K562 (cell line): ENCODE measurements at places on chromosomes 4 and X. TPM values are rescaled to one million over a fixed set of nuclear protein-coding genes. Genes with fewer than 3 reads are reported as not detected.

The MTNR1A gene
- total RNA-seq, result not detected in 2 replicates

The ADGRA3 gene
- total RNA-seq, result 0.35 and 0.51 TPM in 2 replicates

The TCEAL7 gene
- total RNA-seq, result 0.13 TPM in 1 of 2 replicates, not detected in the other

The RAI2 gene
- not detected in 2 replicates for total RNA-seq

The F8A3 gene
- 0.25 TPM in 1 of 2 replicates, not detected in the other for total RNA-seq

The RAB40A gene
- not detected in 2 replicates for total RNA-seq

The ERVMER34-1 gene
- 0.44 and 0.54 TPM in 2 replicates for total RNA-seq

The CXCL9 gene
- not detected in 2 replicates for total RNA-seq

The CDX4 gene
- not detected in 2 replicates for total RNA-seq

The MYOZ2 gene
- not detected in 2 replicates for total RNA-seq

The RBMXL3 gene
- total RNA-seq, result 0.29 and 0.31 TPM in 2 replicates

DNA sequence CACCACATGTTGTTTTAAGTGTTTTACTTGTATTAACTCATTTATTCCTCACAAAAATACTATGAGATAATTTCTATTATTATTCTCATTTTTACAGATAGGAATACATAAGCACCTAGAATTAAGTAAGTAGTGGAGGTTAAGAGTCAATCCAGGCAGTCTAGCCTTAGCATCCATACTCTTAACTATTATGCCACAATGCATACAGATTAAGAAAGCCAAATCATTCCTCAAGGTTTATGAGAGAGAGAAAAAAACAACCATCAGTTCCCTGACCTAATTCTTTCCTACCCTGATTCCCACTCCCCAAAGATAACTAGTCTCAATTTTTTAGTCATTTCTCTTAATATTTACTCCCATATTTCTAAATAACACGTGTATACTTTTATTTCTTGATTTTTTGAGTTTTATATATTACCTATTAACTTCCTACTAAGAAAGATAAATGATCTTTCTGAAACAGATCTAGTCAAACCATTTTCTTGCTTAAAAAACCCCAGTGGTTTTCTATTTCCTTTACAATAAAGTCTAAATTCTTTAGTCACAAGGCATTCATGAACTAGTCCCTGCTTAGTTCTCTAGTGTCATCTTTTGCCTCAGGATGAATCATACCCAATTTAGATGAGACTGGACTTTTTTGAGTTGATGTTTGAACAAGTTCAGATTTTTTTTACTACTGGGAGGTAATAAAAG lies 16.0 kb downstream of the UBA6 start:
- no peak overlapping the region for H3K4me3 ChIP-seq
- H3K36me3 ChIP-seq, result peaks cover 65% of the 10 kb centered on the region
- H3K4me1 ChIP-seq, result no peaks in the 10 kb centered on the region
- no peak for DNase-seq
- H3K27me3 ChIP-seq, result no peaks in the 10 kb centered on the region

- peaks cover 43% of the 10 kb centered on the region for H3K27me3 ChIP-seq
- no peak overlapping the region for H3K4me3 ChIP-seq
- no peaks in the 10 kb centered on the region for H3K36me3 ChIP-seq
- no peak for DNase-seq
- no peaks in the 10 kb centered on the region for H3K4me1 ChIP-seq
Measured at GRCh38 chrX:72141372-72142004, 9.8 kb upstream of the RTL5 start.

DNA sequence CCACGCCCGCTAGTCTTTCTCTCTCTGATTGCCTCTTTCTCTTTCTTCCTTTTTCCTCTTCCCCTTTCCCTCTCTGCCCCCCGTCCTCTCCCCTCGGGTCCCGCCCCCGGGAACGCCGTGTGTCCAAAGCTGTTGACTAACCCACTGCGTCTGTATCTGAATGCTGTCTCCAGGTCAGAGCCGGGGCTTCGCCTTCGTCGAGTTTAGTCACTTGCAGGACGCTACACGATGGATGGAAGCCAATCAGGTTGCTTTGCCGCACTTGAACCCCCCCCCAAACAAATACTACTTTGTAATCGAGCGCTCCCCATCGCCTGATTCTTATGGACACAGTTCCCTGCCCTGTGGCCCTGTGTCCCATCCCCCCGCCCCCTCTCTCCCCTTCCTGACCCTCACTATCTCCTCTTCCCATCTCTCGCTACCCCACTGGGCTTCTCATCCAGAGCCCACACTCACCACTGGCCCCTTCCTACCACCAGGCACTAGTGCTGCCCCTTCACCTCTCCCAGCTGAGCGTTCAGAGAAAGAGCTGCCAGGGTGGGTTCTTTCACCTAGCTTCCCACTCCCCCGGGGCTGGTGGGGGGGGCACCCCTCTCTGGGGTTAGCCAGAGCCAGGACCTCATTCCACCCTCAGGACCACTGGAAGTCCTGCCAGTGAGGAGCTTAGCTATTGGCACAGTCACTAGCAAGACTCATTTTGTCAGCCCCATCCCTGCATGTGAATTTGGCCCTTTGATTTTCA lies 18.6 kb upstream of the UBA1 start:
- H3K4me1 ChIP-seq, result no peaks in the 10 kb centered on the region
- no peaks in the 10 kb centered on the region for H3K27me3 ChIP-seq
- H3K4me3 ChIP-seq, result no peak overlapping the region
- no peak for DNase-seq
- H3K27ac ChIP-seq, result no peak overlapping the region

GRCh38 chr4:81682492-81682891 lies 210.8 kb upstream of the RASGEF1B start:
- H3K36me3 ChIP-seq, result no peaks in the 10 kb centered on the region
- no peak for DNase-seq
- no peaks in the 10 kb centered on the region for H3K27me3 ChIP-seq
- no peak overlapping the region for H3K27ac ChIP-seq
- no peak overlapping the region for H3K4me3 ChIP-seq

DNA sequence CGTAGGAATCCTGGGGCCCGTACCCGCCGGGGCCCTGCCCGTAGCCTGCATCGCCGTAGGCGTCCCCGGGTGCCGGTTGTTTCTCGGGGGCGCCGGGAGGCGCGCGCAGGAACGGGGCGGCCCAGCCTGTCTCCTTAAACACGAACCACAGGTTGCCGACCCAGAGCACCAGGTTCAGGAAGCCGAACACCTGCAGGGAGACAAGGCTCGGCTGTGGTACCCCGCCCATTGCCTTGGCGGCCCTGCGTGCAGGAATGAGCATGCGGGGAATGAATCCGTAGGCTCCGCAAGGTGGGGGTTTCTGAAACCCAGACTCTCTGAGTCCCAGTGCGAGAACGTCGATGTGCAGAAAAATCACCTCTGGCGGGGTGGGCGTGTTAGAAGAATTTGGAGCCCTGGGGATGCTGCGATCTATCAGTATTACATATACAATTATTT lies 5.4 kb upstream of the PRICKLE3 start:
- H3K4me3 ChIP-seq, result peak overlapping the region; percentile 89
- peak overlapping the region; percentile 78 for H3K27ac ChIP-seq
- H3K4me1 ChIP-seq, result peaks cover 35% of the 10 kb centered on the region
- DNase-seq, result no peak

- no peaks in the 10 kb centered on the region for H3K36me3 ChIP-seq
- no peaks in the 10 kb centered on the region for H3K27me3 ChIP-seq
- no peaks in the 10 kb centered on the region for H3K4me1 ChIP-seq
Measured at GRCh38 chr4:132269303-132269990, 879.6 kb upstream of the PCDH10 start.

GRCh38 chr4:54587107-54587891 lies 70.5 kb upstream of the KIT start:
- no peak for DNase-seq
- no peaks in the 10 kb centered on the region; the same call in 2 of the 3 replicates for H3K36me3 ChIP-seq
- no peak overlapping the region for H3K27ac ChIP-seq
- H3K27me3 ChIP-seq, result no peaks in the 10 kb centered on the region
- no peak overlapping the region for H3K4me3 ChIP-seq

GRCh38 chr4:40331101-40331745 lies 3.9 kb upstream of the CHRNA9 start:
- H3K27ac ChIP-seq, result no peak overlapping the region
- H3K4me3 ChIP-seq, result no peak overlapping the region
- H3K27me3 ChIP-seq, result peaks cover 46% of the 10 kb centered on the region
- no peaks in the 10 kb centered on the region for H3K36me3 ChIP-seq

DNA sequence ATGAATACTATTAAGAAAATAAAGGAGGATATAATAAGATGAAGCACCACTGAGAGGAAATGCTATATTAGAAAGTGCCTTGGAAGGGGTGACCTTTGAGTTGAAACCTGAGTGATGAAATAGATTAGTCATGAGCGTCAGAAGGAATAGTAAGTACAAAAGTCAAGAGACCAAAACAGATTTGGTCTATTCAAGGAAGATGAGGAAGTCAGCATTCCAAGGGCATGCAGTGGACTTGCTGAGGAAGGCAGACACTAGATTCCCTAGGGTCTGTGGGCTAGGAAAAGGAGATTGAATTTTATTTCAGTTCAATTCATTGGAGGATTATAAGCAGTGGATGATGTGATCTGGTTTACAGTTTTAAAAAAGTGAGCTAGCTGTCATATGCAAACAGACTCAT lies 73.0 kb upstream of the WDFY3 start:
- H3K36me3 ChIP-seq, result no peaks in the 10 kb centered on the region
- no peak for DNase-seq
- H3K27ac ChIP-seq, result no peak overlapping the region
- H3K4me1 ChIP-seq, result no peaks in the 10 kb centered on the region
- H3K4me3 ChIP-seq, result no peak overlapping the region
- no peaks in the 10 kb centered on the region for H3K27me3 ChIP-seq

DNA sequence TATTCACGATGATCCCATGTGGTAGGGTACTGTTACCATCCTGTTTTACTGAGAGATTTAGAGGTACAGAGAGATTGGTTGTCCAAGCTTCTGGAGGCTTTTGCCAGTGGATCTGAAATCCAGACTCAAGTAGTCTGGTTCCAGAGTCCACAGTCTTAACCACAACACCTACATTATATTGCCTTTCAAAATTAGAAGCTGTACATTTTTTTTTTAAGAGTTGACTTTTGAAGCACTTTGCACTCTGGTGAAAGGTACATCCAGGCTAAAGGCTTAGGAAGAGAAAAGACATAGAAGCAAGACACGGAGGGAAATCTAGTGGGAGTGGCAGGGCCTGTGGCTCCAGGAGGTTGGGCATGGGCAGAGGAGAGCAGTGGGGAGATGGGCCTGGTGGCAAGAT lies 122.1 kb downstream of the AFF1 start:
- no peaks in the 10 kb centered on the region for H3K27me3 ChIP-seq
- H3K36me3 ChIP-seq, result peaks cover 39% of the 10 kb centered on the region
- peaks cover 59% of the 10 kb centered on the region for H3K4me1 ChIP-seq
- DNase-seq, result no peak
- H3K4me3 ChIP-seq, result no peak overlapping the region

GRCh38 chrX:18647621-18648020 lies 24.3 kb downstream of the RS1 start:
- no peak for DNase-seq
- H3K27me3 ChIP-seq, result no peaks in the 10 kb centered on the region
- H3K4me1 ChIP-seq, result no peaks in the 10 kb centered on the region
- H3K36me3 ChIP-seq, result no peaks in the 10 kb centered on the region
- no peak overlapping the region for H3K4me3 ChIP-seq

- DNase-seq, result no peak
- H3K4me1 ChIP-seq, result no peaks in the 10 kb centered on the region
Measured at GRCh38 chr4:94722748-94723147, 35.0 kb upstream of the BMPR1B start.

GRCh38 chrX:108091878-108092291 lies 307 bp downstream of the ATG4A start:
- no peaks in the 10 kb centered on the region for H3K27me3 ChIP-seq
- peaks cover 8% of the 10 kb centered on the region; the same call in 2 of the 3 replicates for H3K4me1 ChIP-seq
- H3K4me3 ChIP-seq, result peak overlapping the region; percentile 72
- peak; percentile 44 for DNase-seq
- peak overlapping the region; percentile 68; the same call in 2 of the 3 replicates for H3K27ac ChIP-seq

DNA sequence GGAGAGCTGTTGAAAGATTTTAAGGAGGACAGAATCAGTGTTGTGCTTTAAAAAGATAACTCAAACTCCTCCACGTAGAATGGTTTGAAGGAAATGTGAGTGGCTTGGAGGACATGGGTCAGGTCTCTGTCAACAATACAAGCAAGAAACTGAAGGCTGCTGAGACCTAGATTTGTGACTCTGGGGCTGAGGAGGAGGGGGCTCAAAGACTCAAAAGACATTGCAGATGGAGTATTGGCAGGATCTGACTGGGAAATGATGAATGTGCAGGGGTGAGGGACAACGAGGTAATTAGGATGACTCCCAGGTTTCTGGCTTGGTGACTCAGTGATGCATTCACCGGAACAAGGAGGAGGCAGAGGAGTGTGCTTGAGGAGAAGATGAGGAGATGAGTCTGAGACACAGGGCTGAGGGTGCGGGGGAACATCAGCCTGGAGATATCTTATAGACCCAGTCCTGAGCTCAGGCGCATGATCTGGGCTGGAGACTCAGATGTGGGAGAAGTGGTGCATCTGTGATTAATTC lies 3.3 kb upstream of the RPS4X start:
- H3K36me3 ChIP-seq, result peaks cover 13% of the 10 kb centered on the region
- no peaks in the 10 kb centered on the region for H3K27me3 ChIP-seq
- H3K4me3 ChIP-seq, result no peak overlapping the region
- DNase-seq, result peak; percentile 22
- no peak overlapping the region for H3K27ac ChIP-seq

DNA sequence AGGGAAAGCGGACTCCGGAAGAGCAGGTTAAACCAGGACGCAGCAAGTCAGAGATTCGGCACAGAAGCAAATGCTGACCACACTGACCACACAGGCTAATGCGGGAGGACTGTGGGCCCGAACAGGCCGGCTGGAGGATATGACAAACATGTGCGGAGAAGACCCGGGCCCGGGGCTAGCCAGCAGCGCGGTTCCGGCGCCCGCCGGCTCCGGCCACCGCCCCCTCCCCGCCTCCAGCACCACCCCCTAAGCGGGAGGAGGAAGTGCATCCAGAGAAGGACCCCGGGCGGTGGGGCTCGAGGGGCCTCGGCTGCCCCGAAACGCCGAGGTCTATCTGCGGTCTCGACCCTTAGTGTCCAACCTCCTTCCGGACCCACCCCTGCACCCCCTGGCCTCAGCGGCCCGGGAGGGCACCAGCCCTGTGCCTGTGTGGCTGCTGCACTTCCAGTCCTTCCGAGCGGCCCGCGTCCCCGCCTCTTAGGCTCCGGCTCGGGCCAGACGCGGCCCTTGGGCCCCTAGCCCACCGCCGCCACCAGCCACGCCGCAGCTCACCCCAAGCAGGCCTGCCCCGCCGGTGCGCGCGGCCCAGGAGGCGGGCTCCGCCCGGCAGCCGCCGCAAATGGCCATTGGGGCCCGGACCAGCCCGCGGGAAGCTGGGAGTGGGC lies 2.1 kb downstream of the ELOVL6 start:
- no peaks in the 10 kb centered on the region for H3K27me3 ChIP-seq
- H3K4me3 ChIP-seq, result peak overlapping the region; percentile 76
- H3K36me3 ChIP-seq, result peaks cover 34% of the 10 kb centered on the region
- H3K4me1 ChIP-seq, result peaks cover 44% of the 10 kb centered on the region
- H3K27ac ChIP-seq, result peak overlapping the region; percentile 98

DNA sequence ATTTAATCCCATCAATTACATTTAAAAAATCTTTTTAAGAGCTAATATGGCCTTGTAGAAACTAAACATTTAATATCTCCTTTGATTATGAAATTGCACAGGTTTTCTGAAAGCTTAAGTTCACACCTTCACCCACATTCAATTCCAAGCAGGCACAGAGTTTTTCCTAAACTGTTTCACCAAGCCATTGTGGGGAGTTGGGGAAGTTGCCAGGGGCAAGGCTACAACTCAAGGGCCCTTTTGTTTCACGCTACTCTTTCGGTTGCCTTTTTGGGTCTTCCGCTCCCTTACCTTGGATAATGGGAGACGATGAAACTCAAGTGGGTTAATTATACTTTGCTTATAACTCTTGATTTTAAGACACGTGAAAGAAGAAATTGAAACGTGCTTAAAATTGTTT lies 33.3 kb downstream of the APBB2 start:
- no peak overlapping the region for H3K27ac ChIP-seq
- H3K4me3 ChIP-seq, result no peak overlapping the region
- H3K27me3 ChIP-seq, result no peaks in the 10 kb centered on the region
- no peaks in the 10 kb centered on the region for H3K4me1 ChIP-seq

- no peaks in the 10 kb centered on the region for H3K36me3 ChIP-seq
- H3K27me3 ChIP-seq, result no peaks in the 10 kb centered on the region
- DNase-seq, result no peak
- no peak overlapping the region for H3K27ac ChIP-seq
Measured at GRCh38 chrX:19949340-19949739, 41.5 kb downstream of the BCLAF3 start.
